ENCODE measurements at places on chromosomes 12 and 14.

- no peak for DNase-seq
Measured at GRCh38 chr14:36785511-36785910, 123.9 kb downstream of the PAX9 start.

DNA sequence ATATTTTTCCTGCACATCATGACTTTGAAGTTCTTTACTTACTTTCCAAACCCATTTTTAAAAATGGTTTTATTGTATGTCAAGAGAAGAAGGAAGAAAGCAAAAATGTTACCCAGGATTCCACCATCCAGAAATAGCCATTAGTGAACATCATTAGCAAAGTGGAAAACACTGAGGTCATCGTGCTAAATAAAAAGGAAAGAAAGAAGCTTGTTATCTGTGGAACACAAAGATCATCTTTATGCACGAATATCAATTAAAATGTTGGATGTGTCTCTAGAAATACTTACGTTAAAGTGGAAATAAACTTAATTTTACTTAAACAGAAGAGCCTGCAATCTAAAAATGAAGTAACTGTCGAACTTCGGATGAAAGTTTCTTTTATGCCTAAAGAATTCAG lies 27.3 kb downstream of the SFSWAP start:
- DNase-seq, result no peak

- DNase-seq, result no peak
Measured at GRCh38 chr12:88185988-88186387, 43.9 kb downstream of the TMTC3 start.

GRCh38 chr14:42214981-42215491 lies 608.4 kb downstream of the LRFN5 start:
- DNase-seq, result no peak

DNA sequence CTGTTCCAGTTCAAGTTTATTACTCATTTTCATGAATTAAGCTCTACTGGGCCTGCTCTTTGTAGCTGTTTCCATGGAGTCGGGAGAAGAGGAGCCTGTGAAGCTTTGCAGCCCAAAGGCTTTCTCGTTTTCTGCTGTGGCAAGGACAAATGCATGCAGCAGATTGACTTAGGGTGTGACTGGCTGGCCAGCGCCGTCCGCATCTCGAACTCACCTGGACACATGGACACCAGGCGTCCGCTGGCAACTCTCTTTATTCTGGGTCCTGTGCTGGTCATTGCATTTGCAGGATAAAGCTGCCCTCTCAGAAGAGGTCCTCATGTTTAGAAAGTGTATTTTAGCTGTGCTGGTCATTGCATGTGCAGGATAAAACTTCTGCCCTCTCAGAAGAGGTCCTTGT lies 350.4 kb downstream of the TMEM121 start:
- no peak for DNase-seq

DNA sequence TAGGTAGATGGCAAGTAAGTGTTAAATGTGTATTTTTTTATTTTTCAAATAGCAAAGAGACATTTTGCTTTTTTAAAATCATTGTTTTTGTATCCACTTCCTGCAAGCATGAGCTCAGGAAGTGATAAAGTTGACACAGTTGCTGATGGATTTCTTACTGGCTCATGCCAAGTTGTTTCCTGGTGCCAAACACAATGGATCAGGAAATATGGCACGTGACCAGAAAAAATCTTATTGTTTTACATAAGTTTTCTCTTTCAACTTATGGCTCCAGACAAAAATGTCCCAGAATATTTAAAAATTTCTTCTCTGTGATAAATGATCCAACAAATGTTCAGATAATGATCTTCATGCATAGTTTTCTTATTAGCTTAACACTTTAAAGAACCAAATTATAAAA lies 1279.1 kb upstream of the FLRT2 start:
- DNase-seq, result no peak

Data from SHP77 treated with DMSO at 0.1 percent for 48 hours (cell line).